Fibroblast of upper back skin (primary cell): ENCODE measurements at places on chromosomes 5 and 9.
A peak's percentile ranks its signal among the peaks of the same experiment; 100 is the strongest.

GRCh38 chr5:169347786-169348185 is 46.8 kb upstream of the SLIT3 start:
- peak; percentile 80 for DNase-seq

GRCh38 chr5:102924963-102925362 is 169.9 kb downstream of the PAM start:
- DNase-seq = no peak

DNA sequence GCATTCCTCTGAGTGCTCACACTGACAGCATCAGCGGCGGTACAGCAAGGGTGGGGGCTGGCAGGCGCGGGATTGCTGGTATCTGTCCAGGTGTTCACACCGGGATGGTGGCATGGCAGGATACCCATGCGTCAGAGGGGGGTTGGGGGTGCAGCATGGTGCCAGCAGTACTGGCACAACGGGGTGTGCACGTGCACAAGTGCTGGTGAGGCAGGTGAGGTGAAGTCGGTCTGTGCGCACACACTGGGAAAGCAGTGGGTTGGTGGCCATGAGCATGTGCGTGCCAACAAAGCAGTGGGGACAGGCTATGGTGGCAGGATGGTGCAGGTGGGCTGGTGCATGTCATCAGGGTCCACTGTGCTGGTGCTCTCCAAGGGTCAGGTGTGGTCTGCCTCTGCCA is 819.6 kb upstream of the EDIL3 start:
- DNase-seq = no peak

GRCh38 chr5:174775081-174775480 is 50.7 kb downstream of the MSX2 start:
- DNase-seq = no peak

DNA sequence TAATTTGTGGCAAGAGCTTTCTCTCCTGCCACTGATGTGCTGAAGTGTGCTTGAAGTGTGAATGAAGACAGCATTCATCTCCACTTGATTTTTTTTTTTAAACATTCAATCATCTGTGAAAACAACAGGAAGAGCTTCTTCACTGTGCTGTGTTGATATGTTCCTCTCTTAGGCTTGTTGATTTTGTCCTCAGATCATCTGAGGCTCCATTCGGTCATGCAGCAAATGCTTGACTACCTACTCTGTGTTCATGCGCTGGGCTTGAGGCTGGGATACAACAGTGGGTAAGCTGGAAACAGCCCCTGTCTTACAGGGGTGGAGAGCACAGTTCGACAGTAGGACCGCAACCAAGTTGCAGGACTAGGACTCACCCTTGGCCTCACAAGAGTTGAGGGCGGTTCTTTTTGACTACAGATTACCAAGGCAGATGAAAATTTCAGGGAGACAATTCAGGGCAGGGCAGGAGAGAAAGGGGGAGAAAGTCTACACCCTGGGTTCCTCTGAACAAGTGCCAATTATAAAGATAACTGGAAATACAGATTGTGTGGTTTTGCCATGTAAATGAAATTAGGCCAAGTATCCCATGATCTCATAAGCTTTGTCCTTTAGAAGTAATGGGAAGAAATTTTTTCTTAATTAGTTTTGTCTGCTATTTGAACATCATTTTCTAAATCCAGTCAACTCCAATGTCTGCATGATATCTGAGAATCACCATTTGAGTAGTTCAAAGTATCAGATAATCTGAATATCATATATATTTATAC is 31.0 kb upstream of the F2R start:
- DNase-seq = no peak

- DNase-seq = peak; percentile 35
Observed at GRCh38 chr5:68662804-68663307, 431.0 kb upstream of the SLC30A5 start.

DNA sequence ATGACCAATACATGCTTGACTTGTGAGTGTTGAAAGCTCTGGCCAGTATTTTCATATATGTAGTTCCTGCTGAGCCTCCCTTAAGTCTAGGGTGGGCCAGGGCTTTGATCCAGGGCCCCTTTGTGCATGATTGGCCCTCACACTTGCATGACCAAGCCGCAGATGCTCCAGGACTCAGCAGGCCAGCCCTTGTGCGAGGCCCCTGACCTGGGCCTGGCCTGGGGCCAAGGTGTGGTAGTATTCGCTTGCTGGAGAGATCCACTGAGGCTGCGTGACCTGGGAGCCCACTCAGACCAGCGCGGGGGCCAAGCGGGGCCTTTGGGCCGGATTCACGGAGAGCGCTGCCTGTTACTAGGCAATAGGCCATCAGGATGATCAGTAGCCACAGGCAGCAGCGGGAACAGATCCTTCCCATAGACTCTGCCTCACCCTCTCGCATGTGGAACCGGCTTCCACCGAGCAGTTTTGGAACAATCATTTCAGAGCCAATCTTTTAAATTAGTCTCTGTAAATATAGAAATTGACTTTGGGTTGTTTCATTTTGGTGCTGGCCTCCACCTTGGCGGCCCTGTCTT is 79.0 kb upstream of the PTCH1 start:
- DNase-seq = peak; percentile 43

- no peak for DNase-seq
Observed at GRCh38 chr9:35730486-35730854, 1.5 kb downstream of the TLN1 start.

DNA sequence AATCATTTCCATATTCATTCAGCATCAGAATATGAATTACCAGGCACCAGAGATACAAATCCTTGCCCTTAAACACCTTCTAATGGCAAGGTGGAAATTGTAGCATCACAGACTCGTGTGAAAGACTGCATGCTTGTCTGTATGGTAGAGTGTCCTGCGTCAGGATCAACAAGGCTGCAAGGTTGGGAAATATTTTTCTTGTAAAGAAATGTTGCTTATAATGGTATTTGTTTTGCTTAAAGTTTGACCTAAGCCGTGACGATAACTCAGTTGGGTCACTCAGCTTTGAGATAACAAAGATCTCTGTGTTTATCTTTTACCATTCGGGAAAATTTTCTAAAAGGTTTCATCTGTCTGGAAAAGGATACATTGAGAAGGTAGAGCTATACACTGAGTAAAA is 87.6 kb downstream of the BASP1 start:
- no peak for DNase-seq

- DNase-seq = no peak
Observed at GRCh38 chr5:57774439-57774838, 291.8 kb upstream of the ACTBL2 start.

DNA sequence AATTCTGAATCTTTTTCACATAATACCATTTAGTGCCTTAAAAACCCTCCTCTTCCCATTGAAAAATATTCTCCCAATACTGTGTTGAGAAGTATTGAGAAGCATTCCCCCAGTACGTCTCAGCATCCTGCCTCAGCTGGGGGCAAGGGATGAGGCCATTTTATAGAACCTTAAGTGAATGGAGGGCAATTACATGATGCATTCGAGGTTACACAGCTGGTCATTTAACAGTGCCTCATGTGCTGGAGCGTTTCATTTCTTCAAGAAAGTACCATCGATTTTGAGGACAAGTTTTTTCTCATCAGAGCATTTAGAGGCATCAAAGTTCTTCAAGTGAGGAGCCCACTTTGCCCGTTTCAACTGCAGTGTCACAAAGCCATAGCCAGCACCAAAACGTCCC is 135.6 kb downstream of the DOCK2 start:
- peak; percentile 51 for DNase-seq

DNA sequence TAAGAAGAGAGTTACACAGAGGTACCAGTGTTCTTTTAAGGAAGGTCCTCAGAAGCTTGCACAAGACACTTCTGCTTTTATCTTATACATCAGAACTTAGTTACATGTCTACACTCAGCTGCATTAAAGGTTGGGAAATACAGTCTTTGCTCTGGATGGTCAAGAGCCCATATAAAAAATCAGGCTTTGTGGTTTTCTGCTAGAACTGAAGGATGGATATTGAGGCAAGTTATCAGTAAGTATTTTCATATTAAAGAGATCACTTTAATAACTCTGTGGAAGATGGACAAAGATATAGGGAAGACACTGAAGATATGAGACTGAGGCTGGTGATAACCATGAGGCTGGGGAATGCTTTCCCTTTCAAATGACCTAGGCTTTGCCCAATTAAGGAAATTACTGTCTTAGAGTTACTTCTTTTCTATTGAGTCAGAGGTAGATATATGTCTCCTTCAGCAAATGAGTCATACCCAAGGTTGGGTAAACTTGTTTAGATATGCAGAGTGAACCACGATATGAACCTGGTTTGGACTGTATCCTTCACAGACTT is 87.0 kb upstream of the TNC start:
- DNase-seq = peak; percentile 96

- no peak for DNase-seq
Observed at GRCh38 chr9:90303655-90304054, 339.0 kb downstream of the DIRAS2 start.

DNA sequence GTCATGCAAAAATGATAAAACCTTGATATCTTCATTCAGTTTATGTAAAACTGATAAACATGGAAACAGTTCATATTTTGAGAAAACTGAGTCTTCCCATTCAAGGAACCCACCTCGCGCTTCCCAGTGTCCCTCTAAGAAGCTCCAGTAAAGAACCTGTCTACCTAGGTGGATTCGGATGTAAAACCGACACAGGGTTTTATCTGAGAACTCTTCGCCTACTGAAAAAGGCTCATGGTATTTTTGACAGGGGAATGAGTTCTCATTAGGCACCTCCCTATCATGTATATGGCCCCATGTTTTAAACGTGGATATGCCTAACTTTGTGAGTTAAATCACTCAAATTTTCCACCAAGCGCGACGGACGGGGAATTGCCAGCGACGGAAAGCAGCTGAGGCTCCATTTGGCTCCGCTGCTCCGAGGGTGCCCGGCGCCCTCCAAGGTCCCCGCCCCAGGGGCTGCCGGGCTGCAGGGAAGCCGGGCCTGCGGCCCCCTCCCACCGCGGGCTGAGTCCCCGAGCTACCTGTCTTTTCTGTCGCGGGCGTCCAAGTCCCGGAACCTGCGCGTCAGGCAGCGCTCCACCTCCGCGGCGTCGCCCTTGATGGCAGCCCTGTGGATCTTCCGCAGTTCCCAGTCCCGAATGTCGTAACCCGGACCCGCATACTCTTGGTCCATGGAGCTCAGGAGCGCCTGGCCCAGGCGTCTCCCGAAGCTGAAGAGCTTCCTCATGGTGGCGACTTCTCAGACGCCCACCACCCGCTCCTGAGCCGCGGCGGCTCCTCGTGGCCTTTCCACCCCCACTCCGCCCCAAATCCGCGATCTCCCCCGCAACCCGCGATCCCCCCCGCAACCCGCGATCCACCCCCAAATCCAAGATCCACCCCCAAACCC is 594 bp downstream of the ANKRD18A start:
- no peak for DNase-seq

- DNase-seq = peak; percentile 51
Observed at GRCh38 chr5:92353107-92354030, 970.3 kb upstream of the ARRDC3 start.

DNA sequence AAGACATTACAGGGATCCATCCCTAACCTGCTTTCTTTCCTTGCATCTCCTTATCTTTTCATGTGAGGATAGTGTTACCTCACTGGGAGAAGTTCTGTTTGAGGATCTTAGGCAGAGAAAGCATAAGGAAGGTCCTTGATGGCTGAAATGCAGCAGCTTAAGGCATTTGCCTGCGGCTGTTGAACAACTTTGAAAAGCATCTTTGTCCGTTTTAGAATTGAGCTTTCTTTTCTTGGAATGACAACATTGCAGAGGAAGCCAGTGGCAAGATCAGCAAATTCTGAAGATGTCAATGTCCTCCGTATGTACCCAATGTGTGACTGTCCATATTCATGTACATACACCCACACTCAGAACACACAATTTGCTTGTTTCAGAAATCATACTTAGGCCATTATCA is 436.2 kb downstream of the GABRG2 start:
- no peak for DNase-seq

GRCh38 chr9:131273856-131274673 is 2.2 kb downstream of the FAM78A start:
- no peak for DNase-seq

- peak; percentile 65 for DNase-seq
Observed at GRCh38 chr5:33701251-33701650, 190.5 kb downstream of the ADAMTS12 start.

DNA sequence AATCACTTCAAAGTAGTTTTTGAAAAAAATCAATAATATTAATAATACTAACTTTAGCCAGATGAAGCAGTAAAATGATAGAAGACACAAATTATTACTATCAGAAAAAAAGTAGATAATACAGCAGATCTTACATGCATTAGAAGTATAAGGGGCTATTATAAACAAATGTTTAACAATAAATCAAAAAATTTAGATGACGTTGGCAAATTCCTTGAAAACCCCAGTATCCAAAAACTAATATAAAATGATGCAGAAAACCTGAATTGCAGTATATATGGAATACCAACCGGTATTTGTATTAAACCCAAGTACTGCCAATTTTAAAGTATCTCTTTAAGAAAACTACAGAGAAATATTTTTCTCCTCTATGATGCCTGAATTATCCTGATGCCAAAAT is 573.3 kb upstream of the CTNND2 start:
- DNase-seq = no peak

- no peak for DNase-seq
Observed at GRCh38 chr5:139392324-139392677, 2.6 kb upstream of the MZB1 start.

GRCh38 chr9:22522206-22522740 is 75.6 kb downstream of the DMRTA1 start:
- DNase-seq = no peak

GRCh38 chr9:37415011-37415719 is 7.3 kb upstream of the GRHPR start:
- DNase-seq = peak; percentile 81

GRCh38 chr9:135693265-135693664 is 6.0 kb downstream of the SOHLH1 start:
- no peak for DNase-seq

DNA sequence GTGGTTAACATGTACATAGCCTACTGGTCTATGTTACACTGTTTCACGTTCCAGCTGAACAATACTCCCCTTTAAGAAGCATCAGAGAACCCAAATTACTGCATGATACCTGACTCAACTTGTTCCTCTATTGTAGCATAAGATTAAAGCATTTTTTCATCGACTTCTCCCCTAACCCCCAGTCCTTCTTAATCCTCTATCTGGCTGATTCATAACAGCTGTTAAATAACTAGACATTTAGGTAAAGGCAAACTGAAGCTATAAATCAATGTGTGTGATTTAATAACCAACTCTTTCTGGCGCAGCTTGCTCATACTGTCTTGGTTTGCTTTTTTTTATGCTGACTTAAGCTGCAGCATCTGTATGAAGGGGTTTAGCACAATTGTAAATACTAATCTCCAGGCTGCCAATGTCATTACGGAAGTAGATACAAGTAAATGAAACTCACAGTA is 94.2 kb upstream of the MTAP start:
- DNase-seq = peak; percentile 94

DNA sequence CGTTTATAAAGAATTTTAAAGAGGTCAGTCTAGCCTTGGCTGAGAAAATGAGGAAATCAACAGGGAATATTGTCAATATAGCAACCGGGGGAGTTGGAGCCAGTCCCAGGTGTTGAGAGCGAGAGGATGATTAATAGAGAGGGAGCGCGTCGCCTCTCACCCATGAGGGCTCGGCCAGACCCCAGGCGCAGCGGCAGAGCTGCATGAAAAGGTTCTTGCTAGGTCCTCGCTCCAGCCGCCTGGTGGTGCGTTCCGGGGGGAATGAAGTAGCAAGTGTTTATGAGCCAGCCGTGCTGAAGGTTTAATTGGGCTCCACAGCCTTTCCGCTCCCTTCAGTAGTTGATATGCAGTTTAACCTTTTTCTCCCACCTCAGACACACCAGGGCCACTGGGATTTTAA is 167.3 kb upstream of the IRX1 start:
- no peak for DNase-seq
